ENCODE measurements at places on chromosomes 6 and 20.

DNA sequence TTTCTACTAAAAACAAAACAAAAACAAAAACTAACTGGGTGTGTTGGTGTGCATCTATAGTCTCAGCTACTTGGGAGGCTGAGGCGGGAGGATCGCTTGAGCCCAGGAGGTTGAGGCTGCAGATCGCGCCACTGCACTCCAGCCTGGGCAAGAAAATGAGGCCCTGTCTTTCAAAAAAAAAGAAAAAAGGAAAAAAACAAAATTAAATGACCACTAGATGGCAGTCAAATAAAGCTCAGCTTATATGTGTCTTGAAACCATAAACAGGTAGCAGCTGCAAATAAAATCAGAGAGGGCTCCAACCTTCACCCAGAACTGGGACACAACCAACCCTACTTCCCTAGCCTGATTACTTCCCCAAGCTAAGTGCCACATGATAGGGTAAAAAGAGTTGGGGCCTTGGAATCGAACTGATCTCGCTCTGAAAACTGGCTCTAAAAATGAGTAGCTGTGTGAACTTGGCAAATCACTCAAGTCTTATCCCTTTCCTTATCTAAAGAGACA, 67.1 kb upstream of the ADGRF4 start:
- DNase-seq, result no peak

GRCh38 chr6:111551521-111552231, 54.0 kb downstream of the TRAF3IP2 start:
- DNase-seq, result no peak

GRCh38 chr6:127272576-127272975, 5.9 kb downstream of the RNF146 start:
- DNase-seq, result no peak

- DNase-seq, result no peak
Measured at GRCh38 chr6:43468240-43468639, 9.1 kb upstream of the TJAP1 start.

DNA sequence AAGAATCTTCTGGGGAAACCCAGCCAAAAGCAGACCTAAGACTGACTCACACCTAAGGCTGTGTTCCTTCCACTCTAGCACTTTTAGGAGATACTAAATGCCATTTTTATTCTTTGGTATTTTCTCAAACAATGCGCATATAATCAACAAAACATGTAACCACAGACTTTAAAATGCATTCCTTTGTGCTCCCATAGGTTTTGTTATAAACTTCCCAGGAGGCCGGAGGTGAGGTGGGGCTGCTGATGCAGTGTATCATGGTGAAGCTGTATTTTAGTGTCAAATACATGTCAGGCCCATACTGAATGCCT, 155.2 kb downstream of the BTBD3 start:
- no peak for DNase-seq

DNA sequence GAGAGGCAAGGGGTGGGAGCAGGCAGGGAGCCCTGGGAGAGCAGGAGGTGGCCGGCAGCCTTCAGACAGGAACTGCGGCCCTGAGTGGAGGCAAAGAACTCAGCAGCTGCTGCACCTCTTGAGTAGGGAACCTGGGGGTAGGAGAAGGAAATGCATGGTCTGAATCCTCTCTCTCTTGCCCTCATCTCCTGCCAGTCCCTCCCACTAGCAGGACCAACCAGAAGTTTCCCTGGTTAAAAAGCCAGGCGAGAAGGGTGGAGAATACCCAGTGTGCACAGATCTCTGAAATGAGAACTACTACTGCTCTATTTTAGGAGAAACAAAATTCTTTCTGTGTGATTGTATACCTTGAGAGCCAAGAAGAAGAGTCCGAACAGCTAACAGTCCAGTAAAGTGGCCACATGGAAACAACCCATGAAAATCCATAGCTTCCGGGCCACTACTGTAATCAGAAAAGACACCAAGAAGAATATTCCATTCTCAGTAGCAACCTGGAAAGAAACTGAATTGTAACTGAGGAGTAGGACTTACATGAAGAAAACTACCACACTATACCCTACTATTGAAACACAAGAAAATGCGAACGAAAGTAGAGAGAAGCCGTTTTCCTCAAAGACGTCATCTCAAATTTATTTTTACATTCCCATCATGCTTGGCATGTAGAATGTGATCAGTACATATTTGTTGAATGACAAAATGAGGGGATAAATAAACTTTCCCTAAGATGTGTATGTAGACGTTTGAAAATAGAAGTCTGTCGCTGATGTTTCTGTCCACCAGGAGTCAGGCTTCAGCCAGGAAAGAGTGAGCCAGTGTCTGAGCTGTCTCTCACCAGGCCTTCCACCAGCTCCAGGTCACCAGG, 25.6 kb downstream of the WRNIP1 start:
- peak; percentile 76 for DNase-seq

DNA sequence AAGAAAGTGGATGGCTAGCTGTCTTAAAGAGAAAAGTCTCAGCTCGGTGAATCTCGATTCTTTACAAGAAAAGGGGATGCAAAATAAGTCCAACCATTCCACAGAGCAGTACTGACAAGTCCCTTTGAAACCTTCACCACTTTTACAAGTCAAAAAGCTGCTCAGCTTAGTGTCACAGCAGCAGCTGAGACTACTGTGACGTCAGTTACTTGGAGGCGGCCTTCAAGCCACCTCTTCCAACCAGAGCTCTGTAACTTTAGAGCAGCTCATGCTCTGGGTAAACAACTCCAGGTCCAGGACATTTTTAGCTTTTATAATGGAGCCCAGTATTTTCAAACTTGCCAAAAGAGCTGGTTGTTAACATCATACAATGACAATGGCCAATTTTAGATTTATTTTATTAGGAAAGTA, at the start of gene KIAA0408:
TSS of gene KIAA0408 (minus strand) at position 159 of the 411 bp plus-strand sequence. CDS start 5,408 bp downstream, outside the sequence.
- no peak for DNase-seq

DNA sequence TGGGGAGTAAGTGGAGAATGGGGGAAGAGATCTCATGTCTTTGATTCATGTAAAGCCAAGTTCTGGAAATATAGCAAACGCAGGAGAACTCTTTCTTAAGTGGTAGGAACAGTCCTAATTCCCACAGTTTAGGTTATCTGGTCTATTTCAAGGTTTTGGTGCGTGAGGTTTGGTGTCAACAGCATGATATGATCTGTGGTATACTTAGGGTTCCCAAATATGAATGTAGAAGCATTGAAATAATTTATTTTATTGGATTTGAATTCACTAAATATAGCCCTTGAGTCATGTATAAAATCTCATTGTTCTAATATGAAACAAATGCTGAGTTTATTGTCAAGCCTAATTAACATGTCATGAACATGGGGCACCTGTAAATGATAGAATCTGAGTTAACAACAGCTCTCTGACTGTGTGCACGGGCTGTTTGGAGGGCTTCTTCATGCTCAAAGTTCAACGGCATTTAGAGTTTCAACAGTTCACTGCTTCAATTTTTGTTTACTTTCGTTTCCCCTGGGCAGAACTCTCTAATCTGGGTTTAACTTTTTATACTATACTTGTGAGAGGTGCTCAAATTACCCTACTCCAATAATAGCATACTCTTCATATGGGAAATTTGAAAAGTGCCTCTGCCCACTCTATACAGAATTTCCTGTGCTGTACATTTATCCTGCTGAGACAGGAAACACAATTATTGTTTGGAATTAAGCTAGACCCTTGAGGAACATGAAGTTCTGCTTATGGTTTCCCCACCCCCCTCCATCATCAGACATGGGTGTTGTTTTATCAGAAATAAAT, 236.3 kb upstream of the ZNF217 start:
- DNase-seq, result no peak

DNA sequence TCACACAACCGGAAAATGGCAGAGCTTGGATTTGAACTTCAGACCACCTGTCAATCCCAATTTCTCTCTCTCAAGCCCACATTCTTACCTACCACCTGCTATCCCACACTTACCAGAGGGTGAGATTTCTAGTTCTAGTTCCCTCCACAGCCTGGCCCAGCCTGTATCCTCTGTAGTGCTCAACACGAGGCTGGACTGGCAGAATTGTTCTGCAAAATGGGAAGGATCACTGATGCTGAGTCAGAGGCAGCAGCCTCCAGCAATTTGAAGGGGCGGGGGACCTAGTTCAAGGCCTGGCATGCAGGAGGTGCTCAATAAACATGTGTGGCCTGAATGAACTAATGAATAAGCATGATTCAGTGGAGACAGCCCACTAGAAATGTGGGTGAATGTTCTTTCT, 53.6 kb upstream of the TTPAL start:
- DNase-seq, result no peak

GRCh38 chr6:67882436-67883311, 752.4 kb upstream of the ADGRB3 start:
- DNase-seq, result no peak

DNA sequence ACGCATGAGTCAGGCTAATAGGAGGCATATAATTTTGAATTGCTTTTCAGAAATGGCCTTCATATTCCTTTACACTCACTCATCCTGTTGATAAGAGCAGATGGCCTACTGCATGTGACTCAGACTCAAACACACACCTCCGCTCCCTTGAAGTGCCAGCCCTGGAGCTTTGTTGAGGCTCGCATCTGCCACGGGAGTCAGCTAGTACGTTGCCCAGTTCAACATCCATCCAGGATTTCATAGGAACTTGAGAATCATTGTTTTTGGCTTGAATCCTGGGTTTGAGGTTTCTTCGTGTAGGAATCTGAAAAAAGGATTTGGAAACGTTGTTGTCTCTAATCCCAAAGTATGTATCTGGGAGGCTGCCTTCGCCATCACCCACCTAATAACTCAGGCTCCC, 87.4 kb upstream of the JAG1 start:
- no peak for DNase-seq

DNA sequence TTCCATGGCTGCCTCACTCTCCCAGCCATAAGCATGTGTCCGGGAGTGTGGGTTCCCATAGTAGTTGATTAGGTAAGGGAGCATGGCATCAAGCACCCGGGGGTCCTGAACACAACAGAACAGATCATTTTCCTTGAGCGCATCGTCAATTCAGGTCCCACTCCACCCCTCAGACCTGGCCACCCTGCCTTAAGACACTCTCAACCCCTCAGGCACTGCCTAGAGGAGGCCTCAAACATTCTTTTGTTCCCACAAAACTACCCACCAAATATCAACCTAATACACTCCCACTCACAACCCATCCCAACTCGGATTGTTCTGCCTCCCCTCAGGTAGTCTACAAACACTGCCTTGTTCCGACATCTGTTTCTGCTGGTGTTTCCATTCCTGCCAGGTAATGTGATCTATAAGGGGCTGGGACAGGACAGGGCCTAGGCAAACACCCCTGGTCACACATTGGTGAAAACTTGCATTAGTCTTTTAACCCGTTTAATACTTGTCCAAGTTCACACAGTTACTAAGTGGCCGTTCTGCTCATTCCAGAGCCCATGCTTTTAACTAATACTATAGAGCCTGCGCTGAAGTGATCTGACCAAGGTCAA, 1.4 kb downstream of the NFS1 start:
- no peak for DNase-seq

- no peak for DNase-seq
Measured at GRCh38 chr6:88749849-88750248, 213.6 kb downstream of the RNGTT start.

- DNase-seq, result no peak
Measured at GRCh38 chr6:43428112-43428570, 800 bp downstream of the ABCC10 start.

GRCh38 chr6:3911614-3912336, 62.6 kb downstream of the FAM50B start:
- no peak for DNase-seq

Measured in activated CD4-positive, alpha-beta T cell treated with anti-CD3 and anti-CD28 coated beads for 48 hours (primary cell).